ENCODE measurements at places on chromosomes 2 and 18. TPM values are rescaled to one million over a fixed set of nuclear protein-coding genes. Genes with fewer than 3 reads are reported as not detected.

CROCC2 gene
- not detected for polyA plus RNA-seq

GCG gene
- not detected for polyA plus RNA-seq

UGT1A8 gene
- not detected for polyA plus RNA-seq

LYG2 gene
- polyA plus RNA-seq = not detected

ST6GAL2 gene
- polyA plus RNA-seq = not detected

PTPRN gene
- polyA plus RNA-seq = not detected

DNA sequence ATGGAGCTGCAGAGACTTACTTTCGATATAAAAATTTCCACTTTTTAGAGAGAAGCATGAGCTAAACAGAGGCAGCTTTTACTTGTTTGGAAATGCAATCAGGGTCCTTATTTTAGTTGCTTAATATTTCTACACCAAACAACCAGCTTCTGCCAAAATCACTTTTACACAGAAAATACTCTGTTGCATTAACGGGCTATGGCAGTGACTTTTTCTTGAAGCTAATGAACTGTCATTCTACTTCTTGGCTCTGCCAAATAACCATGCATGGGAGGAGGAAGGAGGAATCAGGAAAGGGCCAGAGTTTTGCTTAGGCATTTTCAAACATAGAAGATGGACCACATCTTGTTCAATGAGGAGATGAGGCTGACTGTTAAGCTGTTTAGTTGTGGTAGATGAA, 23.6 kb upstream of the LTBP1 start:
- DNase-seq = no peak

GRCh38 chr2:23506531-23507266, 121.7 kb downstream of the KLHL29 start:
- DNase-seq = no peak

DNA sequence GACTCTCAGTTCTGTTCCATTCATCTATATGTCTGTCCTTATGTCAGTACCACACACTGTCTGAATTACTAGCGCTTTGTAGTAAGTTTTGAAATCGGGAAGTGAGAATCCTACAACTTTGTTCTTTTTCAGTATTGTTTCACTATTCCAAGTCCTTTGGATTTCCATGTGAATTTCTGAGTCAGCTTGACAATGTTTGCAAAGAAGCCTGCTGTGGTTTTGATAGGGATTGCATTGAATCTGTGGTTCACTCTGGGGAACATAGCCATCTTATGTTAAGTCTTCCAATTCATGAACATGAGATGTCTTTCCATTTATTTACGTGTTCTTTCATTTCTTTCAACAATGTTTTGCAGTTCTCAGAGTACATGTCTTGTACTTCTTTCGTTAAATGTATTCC, 15.0 kb downstream of the SLC3A1 start:
- no peak for DNase-seq

GRCh38 chr2:195536906-195537305, 120.1 kb upstream of the SLC39A10 start:
- DNase-seq = no peak

DNA sequence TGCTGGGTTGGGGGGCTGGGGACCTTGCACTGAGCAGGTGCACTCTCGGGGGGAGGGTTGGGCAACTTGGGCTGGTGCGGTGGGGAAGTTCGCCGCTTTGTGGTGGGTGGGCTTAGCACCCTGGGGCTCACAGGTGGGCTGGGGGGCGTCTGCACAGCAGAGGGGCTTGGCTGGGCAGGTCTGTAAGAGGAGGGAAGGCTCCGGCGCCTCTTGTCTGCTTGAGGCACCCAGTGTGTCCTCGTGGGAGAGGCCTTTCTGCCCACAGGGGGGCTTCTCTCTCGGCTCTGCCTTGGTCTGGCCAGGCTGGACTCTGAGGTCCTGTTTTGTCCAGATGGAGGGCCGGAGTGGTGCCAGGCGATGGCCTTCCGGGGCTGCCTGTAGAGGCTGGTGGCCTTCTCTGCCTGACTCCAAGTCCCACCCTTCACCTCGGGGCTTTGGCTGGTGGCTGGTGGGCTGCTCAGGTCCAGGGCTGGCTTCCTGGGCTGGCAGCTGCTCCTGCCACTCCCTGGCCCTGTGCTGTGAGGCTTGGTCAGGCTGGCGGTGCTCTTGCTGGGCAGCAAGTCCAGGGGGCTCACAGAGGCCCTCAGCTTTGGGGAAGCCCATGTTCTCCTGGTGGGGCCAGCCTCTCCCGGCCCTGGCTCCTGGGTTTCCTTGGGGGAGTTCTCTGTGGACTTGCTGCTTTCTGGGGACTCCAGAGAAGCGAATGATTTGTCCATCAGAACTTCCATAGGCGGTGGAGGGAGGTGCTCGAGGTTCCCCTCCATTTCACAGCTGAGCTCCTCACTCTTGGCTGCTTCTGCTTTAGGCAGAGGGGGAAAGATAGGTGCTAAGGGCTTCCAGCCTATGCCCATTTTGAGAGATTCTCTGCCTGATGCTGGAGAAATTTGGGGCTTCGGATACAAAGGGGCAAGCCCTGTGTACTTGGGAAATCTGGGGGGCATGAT, 3.0 kb downstream of the PCARE start:
- no peak for DNase-seq

- no peak for DNase-seq
Observed at GRCh38 chr2:62296034-62296831, 100.3 kb downstream of the B3GNT2 start.

GRCh38 chr18:12308386-12309100, 502 bp downstream of the TUBB6 start:
- no peak for DNase-seq

DNA sequence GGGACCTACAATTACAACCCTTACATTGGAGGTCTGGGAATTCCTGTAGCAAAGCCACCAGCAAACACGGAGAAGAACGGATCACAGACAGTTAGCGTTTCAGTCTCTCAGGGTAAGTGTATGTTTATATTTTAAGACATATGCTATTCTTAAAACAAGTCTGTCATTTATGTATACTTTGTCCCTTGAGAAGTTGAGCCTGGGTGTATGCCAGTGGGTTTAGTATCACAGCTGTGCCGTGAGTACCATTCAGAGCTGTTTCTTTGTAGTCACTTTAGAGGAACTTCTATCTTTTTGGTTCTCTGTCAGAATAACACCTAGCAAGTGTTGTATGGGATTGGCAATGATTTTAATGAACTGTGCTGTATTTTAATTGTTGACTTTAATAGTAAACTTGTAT, 125.6 kb downstream of the BIRC6 start:
- DNase-seq = no peak

- no peak for DNase-seq
Observed at GRCh38 chr2:14550658-14551057, 81.9 kb upstream of the LRATD1 start.

DNA sequence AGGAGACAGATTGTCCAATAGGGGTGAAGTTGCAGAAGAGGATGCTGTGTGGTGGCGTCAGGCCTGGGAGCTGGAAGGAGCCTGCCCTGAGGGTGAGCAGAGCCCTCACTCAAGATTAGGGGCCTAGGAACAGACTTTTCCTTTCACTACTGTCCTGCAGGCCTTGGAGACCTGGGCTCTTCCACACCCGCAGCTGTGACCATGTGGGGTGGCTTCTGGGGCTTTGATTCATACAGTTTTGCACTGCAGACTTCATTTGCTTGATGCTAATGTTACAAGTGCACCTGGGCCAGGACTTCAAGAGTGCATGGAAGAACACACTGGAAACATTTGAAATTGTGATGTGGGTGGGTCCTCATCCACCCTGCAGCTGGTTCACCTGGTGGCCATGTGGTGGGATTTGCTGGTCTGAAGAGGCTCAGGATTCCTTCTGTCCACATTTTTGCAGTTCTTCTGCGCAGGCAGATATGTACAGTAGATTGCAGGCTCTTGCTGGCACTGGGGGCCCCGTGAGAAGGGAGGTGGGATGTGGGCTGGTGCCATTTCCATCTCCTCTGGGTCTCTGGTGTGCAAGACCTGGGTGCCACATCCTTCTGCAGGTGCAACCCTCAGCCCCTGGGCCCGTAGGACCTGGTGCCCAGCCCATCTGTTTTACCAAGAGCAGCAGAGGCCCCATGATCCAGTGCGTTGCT, 9.9 kb downstream of the GLI2 start:
- no peak for DNase-seq

DNA sequence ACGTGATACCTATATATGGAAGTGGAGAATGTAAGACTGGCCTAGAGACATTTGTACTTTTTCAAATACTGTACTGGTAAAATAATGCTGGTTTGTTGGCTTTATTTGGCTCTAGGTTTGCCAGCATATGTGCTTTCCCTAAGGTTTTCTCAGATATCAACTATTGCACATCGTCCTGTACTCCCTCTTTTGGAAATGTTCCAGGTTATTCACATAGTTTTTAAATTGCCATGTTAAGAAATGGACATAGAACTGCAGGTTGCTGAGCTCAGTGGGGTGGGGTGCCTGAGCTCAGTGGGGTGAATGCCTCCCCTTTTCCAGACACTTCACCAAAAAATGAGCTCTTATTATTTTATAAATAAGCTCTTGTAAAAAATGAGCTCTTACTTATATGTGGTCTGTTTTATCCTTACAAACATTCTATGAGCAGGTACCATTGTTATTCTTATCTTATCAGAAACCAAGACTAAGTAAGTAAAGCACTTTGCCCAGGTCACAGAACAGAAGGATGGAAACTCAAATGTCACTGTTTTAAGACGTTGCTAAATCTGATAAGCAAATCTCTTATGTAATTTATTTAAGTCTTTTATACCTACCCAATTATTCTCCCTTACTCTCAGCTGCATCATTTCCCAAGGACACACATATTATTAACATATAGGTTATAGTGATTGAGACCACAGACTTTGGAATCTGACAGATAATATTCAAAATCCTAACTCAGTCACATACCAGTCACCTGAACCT, 99.0 kb downstream of the CPS1 start:
- no peak for DNase-seq

DNA sequence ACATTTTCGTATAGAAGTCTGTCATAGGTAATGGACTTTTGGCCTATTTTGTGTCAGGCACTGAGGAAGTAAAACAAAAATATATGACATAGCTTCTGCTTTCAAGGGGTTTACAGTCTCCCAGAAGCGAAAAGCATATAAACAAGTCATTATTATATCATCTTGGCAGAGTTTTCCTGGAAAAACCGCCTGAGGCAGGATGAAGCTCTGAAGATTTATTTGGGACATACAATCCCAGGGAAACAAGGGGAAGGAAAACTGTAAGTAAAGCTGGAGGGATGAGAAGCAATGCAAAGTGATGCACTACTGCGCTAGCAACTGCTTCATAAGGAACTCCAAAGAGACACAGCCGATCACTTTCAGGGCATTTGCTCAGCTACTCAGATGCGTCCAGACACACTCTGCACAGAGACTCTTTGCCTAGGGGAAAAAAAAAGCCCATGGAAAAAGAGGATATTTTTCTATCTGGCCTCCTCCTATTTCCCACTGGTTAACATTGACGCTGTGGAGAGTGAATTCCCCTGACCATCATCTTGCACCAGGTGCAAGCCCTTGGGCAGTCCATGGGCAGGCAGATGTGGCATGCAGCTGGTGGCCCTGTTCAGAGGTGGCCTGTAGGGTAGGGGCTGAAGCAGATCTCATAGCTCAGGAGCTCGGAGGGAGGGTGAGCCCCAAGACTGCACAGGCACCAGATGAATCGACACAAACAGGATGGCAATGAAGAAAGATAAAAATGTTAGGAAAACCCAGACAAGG, 158.1 kb downstream of the METTL4 start:
- DNase-seq = no peak

DNA sequence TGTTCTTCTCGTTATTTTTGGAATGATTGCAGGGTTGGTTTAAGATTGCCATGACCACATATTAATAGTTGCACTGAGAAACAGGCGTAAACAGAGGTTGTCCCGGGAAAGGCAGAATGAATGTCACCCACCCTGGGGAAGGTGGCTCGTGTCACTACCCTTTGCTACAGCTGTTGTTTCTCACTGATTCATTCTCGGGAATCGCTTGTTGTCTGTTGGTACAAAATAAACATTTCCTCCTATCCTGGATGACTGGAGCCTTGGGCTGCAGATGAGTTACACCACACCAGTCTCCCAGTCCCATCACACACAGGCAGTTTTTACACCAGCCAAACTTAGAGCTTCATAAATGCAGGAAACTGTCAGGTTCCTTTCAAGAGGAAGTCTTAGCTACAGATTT, 216.7 kb downstream of the GBX2 start:
- no peak for DNase-seq

DNA sequence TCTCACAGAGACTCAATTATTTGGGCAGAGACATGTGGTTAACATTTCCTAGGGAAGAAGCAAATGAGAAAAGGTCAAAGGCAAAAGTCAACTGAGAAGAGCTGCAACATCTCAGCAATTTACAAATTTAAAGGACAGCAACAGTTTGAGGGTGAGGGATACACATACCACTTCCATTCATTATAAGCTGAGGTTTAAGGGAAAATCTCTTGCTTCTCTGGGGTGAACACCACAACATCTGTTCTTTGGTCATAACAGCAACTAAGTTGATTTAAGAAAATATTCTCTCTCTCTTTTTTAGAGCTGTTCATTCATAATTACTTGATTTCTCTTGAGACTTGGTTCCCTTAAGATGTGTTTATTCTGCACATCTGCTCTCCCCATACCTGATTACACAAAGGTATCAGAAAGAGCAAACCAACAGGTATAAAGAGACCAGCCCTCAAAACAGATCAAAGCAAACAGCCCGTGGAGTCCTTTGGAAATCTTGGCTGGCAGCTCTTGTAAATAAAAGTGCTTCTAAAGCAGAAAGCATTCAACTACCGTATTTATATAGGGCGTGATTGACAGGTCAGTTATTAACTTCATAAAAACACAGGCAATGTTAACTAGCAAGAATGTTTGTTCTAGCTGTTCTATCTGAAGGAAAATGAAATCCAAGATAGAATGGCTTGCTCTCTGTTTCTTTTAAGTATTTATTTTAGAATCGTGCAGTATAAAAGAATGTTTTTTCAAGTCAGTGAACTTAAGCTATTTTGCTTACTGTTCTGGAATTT, 132.8 kb downstream of the THADA start:
- no peak for DNase-seq

- no peak for DNase-seq
Observed at GRCh38 chr2:71704131-71704561, 250.8 kb downstream of the DYSF start.

GRCh38 chr2:223500709-223501108, 101.5 kb downstream of the SCG2 start:
- no peak for DNase-seq

DNA sequence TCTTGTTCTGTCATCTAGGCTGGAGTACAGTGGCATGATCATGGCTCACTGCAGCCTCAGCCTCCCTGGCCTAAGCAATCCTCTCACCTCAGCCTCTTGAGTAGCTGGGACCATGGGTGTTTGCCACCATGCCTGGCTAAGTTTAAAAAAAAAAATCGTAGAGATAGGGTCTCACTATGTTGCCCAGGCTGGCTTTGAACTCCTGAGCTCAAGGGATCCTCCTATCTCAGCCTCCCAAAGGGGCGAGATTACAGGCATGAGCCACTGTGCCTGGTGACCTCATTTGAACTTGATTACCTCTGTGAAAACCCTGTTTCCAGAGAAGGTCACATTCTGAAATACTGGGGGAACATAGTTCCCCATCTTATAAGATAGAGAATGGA, 190.3 kb downstream of the NEDD4L start:
- no peak for DNase-seq

All from CD4-positive, alpha-beta memory T cell (primary cell).